Left renal cortex interstitium (tissue), 4 donors: ENCODE measurements at places on chromosomes 1 and 21.

DNA sequence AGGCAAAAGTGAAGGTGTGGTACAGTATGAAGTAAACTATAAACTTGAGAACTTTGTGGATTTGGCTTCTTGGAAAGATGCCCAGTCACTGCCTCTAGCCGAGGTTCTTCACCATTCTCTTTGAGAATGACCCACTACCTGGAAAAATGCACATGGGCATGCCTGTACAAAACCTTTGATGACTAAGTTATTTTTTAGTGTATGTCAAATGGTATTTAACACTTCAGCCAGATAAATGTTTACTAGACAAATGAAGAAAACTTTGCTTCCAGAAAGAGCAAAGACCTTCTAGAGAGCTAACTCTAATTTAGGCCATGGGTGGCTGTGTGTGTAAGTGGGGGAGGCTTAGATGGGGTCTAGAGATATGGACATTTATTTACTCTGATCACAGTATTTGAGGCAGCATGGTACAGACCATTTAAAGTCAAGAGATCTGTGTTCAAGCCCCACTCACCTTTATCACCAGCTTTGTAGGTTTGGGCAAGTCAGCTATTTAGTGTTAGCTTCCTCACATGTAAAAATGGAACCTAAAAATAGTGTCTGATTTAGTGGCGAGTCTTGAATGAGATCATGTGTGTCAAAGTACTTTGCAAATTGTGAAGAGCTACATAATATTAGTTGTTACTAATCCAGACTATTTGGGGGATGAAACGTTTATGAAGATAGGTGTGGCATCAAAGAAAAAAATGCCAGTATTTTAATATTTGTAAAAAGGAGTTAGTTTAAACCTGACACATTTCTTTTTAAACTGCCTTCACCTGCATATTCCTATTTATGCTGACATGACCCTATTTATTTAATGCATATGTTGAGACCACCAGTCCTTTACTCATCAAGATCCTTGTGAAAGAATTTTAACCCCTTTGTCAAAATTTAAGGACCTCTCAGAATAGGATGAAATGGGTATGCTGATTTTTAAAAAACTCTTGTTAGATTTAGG is 20.2 kb downstream of the NFYC start:
- DNase-seq, result no peak

DNA sequence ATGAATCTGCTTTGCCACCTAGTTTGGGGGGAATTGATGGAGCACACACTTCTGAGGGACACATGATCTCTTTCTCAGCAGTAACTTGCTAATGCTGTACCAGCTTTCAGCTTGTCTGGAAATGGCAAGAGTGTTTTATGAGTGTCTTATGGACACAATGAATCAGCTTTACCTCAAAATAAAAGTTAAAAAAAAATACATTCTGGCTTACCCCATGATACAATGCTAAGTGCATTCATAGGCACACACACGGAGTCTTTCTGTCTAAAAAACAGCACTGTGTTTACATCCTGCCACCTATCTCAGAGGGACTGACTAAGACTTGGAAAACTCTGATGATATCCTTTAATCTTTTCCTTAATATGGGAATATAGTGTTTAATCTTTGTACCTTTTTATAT is 455.5 kb upstream of the ADAMTS5 start:
- no peak for DNase-seq

DNA sequence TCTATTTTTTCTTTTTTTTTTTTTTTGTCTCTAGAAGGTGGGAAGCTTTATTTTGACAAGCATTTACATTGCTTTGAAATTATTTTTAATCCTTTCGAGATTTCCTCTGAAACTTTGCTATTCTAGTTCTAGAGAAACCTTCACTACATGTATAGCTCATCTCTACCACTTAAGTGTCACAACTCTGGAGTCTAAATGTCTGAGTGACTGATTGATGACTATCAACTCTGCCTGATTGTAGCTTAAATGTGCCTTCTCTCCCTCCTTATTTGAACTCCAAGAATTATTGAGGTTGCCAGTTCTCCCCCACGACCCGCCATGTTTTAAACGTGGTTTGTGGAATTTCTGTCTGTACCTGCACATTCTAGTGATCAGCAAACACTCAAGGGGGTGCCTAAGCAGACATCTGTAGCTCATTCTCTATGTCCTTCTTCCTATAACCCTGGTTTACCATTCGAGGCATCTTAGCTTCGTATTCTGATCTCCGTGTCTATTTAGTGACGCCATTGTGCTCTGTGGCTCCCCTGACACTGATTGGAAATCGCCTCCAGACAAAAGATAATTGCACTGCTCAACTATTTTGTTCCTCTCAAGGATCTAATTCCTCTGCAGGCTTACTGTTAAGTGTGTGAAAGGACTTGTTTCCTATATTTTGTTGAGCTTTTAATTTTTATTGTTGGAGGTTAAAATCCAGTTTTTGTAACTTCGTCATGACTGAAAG is 1570.6 kb downstream of the BRINP3 start:
- DNase-seq, result no peak

DNA sequence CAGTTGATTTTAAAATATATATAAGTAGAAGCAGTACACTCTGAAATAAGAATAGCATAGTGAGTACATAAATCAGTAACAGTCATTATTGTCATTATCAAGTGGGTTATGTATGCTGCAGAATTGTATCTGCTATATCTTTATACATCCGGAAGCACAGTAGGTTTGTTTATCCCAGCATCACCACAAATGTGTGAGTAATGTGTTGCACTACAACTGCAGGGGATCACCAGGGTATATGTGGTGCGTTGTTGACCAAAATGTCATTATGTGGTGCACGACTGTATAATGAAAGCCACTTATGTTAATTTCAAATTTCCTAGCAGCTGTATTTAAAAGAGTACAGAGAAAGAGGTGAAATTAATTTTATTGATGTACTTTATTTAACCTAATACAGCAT is 87.7 kb upstream of the GADD45A start:
- DNase-seq, result no peak

DNA sequence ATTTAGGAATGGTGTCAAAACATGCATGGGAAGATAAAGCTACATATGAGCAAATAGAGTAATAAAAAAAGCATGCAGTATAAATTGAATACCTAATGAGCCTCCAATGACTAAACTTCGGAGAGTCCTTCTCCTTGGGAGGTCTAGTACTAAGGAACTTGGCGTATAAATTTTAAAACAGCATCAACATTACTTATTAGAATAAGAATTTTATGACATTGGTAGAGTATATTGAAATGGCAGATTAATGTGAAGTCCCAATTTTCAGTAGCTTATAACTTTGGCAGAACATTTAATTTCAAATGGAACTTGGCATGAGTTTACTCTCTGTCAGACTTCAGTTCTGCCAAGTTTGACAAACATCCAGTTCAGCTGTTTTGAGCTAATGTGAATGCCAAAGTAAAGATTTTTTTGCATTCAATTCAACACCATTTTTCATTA is 104.7 kb upstream of the RGS18 start:
- no peak for DNase-seq

DNA sequence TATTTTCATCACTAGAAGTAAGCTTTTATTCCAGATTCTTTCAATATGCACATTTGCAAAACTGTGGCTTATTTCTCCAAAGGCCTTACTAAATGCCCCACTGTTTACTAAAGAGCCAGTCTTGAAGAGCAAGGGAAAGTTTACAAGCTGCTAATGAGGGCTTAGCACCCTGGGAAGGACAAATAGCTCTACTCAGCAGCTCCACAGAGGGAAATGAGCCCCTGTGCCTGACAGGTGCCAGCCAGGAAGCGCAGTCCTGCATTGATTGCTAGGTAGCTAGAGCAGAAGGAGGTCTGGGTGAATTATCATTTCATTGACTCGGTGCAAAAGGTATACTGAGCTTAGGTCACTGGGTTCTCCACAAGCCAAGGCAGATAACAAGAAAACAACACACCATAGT is 307.0 kb downstream of the SETD4 start:
- DNase-seq, result no peak

DNA sequence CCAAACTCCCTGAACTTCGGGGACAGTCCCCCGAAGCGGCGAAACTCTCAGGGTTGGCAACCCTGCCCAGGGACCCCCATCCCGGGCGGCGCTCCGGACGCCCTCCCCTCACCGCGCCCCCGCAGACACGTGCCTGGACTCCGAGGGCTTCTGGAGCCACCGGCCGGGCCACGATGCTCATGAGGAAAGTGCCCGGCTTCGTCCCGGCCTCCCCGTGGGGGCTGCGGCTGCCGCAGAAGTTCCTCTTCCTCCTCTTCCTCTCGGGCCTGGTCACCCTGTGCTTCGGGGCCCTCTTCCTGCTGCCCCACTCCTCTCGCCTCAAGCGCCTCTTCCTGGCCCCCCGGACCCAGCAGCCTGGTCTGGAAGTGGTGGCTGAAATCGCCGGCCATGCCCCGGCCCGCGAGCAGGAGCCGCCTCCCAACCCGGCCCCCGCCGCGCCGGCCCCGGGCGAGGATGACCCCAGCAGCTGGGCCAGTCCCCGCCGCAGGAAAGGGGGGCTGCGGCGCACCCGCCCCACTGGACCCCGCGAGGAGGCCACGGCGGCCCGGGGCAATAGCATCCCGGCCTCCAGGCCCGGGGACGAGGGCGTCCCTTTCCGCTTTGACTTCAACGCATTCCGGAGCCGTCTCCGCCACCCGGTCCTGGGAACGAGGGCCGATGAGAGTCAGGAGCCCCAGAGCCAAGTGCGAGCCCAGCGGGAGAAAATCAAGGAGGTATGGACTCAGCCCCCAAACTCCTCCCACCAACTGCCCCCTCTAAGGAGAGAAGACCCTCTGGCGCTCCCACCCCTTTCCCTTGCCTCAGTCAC is 1.2 kb downstream of the MAN1C1 start:
- no peak for DNase-seq
